ENCODE measurements at places on chromosomes 12 and 14.
A peak's percentile ranks its signal among the peaks of the same experiment; 100 is the strongest.

- no peak for DNase-seq
These were observed 40.2 kb upstream of the RIN3 start for GRCh38 chr14:92473261-92473968.

DNA sequence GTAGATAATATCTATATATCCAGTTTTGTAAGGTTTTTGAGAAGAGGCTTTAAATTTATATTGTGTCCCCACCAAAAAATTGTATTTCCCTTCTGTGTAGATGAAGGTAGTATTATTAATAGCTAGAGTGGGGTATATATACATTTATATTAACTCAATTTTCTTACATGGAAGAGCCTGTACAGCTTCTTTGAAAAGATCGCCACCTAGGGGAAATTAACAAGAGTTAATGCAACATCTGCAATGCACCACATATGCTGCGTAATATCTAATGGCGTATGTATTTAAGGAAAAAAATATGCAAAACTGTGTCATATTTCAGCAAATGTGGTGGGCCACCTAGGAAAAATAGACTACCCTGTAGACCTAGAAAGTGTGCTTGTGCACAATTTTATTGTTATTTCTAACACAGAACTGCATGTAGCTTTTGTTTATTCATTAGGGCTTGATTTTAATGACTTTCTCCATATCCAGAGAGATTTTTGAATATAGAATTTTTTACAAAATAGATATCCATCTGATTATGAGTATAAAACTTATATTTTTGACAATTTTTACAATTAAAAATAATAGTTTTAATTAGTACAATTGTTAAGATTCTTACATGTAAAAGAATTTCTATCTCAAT is 14.0 kb downstream of the CCER1 start:
- no peak for DNase-seq

- peak; percentile 31 for DNase-seq
These were observed 473.0 kb downstream of the DPF3 start for GRCh38 chr14:72420749-72421474.

- DNase-seq = no peak
These were observed 267.2 kb upstream of the BTG1 start for GRCh38 chr12:92412856-92413255.

GRCh38 chr12:42576374-42576773 is 13.2 kb downstream of the PRICKLE1 start:
- no peak for DNase-seq

DNA sequence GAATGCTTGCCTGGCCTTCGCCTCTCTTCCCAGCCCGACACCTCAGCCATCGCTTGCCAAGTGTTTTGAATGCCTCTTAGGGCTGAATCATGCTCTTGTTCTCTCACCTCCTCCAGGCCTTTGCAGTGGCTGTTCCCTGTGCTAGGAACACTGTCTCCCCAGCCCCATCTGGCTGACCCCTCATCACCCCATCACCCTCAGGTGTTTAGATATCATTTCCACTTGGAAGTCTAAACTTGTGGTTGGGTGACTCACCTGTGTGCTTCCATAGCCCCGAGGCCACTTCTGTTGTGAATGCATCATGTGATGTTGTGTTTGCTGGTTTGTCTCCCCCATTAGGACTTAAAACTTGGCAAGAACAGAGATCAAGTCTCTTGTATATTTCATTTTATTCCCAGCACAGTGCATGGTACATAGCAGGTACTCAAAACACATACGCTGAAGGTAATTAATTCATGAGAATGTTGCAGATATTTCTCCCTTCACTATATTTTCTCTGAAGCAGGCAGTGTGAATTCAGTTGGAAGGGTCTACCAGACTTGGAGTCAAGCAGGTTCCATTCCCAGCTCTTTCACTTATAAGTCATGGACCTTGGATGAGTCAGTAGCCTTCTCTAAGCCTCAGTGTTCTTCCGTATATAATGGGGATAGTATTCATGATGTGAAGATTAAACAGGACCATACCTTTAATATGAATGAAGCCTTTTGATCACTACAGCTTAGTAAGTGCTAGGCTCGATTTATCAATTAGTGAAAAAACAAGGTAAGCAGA is 67.8 kb downstream of the HRK start:
- no peak for DNase-seq

DNA sequence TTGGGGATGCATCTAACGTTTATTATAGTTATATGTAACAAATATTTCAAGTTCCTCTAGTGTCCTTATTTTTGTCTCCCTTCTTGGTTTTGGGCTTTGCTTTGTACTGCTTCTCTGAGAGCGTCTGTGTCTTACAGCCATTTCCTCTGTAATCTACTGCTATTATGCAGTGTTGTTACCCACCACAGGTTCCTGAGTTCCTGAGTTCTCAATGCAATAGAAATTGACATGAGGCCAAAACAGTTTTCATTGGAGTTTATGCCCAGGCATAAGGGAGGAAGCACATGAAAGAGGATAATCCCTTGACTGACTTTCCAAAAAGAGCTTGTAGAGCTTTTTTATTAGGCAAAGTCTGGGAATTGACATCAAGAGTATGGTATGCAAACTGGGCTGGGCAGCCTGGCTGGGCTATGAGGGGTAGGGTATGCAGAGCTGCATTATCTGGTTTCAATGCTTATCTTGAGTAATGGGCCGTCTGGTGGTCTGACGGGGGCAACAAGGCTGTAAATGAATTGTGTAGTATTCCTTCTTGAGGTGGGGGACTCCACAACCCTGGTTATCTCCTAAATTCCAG is 722.5 kb upstream of the ATXN7L3B start:
- DNase-seq = no peak

Data from effector memory CD4-positive, alpha-beta T cell (primary cell).